ENCODE measurements at places on chromosomes 2 and 18.

DNA sequence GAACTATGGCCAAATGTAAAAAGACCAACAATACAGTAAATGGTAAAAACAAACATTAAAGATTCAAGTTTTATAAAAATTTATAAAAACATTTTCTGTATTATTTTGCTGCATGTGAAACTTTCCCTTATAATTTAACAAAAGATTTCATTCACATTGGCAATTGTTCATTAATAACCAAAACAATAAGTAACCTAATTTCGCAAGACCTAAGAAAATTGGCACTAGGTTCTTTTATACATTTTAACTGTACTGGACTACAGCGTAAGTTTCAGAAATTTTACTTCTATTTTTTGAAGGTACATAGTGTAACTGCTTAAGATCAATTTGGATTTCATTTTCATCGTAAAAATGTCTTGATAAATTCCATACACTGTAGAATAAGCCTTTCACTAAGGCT, 77.2 kb downstream of the FANCL start:
- DNase-seq = no peak

- DNase-seq = no peak
Measured at GRCh38 chr18:52685316-52685715, 345.3 kb downstream of the DCC start.

DNA sequence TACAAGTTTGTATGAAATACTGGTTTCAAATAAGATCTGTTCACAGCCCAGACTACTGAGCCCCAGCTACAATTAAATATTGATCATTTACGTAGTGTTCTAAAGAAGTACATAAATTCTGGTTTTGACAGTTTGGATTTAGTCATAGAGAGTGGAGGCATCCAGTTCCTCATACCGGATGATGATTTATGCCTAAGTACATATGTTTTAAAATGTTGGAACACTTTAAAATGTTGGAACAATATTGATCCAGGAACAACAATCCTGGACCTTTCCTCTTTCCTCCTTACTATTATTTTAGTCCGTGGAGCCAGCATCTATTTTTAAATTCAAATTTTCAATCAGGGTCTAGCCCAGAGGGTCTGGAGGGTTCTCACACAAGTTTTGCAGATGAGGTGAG, 22.8 kb upstream of the TTN start:
- no peak for DNase-seq

DNA sequence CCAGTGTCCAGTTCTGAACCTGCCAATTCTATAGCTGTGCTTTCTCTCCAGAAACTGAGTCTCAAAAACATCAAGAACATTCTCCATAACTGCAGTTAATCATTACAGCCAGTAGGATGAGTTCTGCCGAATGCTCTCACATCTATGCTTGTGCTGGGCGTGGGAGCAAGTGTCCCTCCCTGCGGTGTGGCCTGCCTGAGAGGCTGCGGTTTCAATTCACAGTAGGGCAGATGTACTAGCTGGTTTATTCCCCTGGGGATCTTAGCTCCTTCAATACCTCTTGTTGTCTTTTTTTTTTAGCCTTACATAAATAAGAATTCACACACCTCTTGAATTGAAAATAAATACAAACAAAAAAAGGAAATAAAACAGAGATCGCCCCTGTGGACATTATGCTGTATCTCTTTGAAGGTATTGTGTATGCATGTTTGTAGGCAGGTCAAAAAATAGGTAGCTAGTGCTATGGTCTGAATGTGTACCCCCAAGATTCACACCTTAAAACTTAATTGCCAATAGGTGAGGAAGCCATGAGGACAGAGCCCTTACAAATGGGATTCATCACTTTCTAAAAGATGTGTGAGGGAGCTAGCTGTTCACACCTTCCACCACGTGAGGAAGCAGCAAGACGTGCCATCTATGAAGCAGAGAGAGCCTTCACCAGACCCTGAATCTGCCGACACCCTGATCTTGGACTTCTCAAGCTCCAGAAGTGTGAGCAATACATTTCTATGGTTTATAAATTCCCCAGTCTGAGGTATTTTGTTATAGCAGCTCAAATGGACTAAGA, 74.3 kb downstream of the BCL2L11 start:
- DNase-seq = peak; percentile 41

DNA sequence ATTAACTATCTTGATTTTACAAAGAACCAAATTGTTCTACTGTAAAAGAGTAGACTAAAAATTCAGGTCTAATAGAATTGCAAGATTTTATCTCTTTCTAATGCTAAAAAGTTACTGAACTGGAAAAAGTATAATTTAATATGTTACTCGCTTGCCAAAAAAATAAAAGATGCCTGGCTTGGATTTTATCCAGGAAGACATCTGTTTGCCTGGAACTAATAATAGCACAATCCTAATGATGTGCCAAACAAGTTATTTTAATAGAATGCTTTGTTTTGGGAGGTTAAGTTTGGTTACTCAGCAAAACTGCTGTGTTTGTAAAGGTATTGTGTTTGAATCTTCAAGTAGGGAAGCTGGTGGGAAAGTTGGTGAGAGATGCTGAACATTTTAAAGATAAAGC, 19.4 kb upstream of the ZSWIM2 start:
- DNase-seq = no peak

- no peak for DNase-seq
Measured at GRCh38 chr2:75289771-75290170, 90.5 kb upstream of the TACR1 start.

GRCh38 chr2:173574324-173575112, 219.8 kb downstream of the CDCA7 start:
- no peak for DNase-seq

DNA sequence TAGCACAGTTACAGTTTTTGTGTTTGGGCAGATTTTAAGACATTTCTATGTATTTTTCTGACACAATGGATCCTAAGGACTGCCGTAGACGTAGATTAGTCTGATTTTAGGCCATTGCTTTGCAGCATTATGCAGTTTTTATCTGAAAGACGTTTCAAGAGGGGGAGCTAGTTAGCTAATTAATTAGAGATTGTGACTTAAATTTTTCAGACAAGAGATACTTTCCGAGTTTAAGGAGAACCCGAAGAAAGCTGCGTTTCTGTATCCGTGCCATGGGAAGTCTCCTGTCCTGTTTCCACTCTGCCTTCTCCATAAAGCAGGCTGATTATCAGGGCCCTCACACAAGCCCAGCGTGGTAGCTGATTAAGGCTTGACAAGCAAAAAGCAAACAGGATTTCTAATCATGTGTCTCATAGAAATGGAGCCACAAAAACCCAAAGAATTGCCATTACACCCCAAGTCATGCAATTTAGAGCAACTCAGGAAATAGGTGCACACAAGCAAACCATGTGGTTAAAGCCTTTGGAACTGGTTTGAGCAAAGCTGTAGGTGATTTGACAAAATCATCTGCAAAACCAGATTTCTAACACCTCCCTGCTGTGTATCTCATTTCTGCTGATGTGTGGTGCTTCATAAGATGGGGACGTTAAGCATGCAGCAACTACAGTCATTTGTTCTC, 808.1 kb downstream of the RNF144A start:
- DNase-seq = peak; percentile 29

DNA sequence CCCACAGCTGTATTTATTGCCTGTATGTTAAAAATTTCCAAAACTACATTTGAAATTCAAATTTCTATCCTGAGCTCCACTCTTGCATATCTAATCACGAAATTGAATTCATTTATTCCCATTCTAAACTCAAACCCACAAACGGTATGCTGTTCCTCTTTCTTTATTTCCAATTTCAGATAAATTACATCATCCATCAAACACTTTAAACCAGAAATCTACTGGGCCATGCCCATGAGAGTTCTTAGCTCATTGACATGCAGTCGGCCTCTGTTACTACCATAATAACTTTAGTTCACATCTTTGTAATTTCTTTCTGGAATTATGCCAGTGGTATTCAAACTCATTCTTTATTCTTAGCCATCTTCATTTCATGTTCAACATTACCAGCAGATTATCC, 100.3 kb downstream of the COL3A1 start:
- DNase-seq = no peak
